Suprapubic skin (tissue), 4 donors: ENCODE measurements at places on chromosomes 4 and X. TPM values are rescaled to one million over a fixed set of nuclear protein-coding genes. Genes with fewer than 3 reads are reported as not detected.

- no peak for DNase-seq
Measured at GRCh38 chrX:119708936-119709335, 16.0 kb upstream of the SEPTIN6 start.

- no peak for DNase-seq
Measured at GRCh38 chr4:5100986-5101385, 49.7 kb downstream of the STK32B start.

- no peak for DNase-seq
Measured at GRCh38 chr4:126991965-126992364, 640.8 kb upstream of the INTU start.

TEC gene
- 18.8 TPM for total RNA-seq

GRCh38 chr4:76197031-76197743 lies 16.4 kb downstream of the SCARB2 start:
- no peak for DNase-seq

- DNase-seq: no peak
Measured at GRCh38 chrX:9865804-9866472, 79.7 kb downstream of the SHROOM2 start.

- DNase-seq: no peak
Measured at GRCh38 chr4:86924811-86925210, 10.0 kb upstream of the AFF1 start.

TRIM61 gene
- not detected for total RNA-seq

PRPS1 gene
- total RNA-seq: 14.2 TPM

DMP1 gene
- total RNA-seq: not detected

- DNase-seq: no peak
Measured at GRCh38 chr4:126124818-126125217, 810.1 kb downstream of the FAT4 start.

- DNase-seq: no peak
Measured at GRCh38 chr4:38241541-38241940, 281.3 kb downstream of the PTTG2 start.

DNA sequence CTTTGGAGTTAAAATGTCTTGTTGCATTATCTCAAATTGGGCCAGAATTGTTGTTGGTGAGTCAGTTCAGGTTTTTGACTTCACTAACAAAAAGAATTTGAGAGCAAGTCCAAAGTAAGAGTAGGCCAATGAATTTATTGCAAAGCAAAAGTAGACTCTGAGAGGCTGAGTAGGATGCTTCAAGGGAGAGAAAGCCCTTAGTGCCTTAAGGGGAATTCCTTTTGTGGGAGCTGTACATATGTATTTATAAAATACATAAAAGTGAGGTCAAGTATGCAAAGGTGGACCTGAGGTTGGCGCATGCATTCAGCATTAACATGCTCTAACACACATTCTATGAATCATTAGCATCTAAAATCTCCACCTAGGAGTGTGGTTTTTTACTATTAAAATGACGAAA lies 565.4 kb downstream of the GRXCR1 start:
- no peak for DNase-seq

DNA sequence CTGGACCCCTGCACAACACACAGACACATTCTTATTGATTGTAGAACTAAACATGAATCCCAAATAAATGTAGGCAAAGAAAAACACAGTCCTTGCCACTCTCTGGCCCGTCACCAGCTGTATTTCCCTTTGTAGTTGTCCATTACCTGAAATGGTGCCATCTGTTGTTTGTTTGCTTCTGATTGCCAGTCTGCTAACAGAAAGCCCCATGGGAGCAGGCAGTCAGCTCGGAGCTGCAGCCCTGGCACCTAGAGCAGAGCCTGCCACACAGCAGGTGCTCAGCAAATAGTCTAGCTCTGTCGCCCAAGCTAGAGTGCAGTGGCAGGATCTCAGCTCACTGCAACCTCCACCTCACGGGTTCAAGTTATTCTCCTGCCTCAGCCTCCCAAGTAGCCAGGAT lies 28.9 kb downstream of the CPLX1 start:
- DNase-seq: no peak

DNA sequence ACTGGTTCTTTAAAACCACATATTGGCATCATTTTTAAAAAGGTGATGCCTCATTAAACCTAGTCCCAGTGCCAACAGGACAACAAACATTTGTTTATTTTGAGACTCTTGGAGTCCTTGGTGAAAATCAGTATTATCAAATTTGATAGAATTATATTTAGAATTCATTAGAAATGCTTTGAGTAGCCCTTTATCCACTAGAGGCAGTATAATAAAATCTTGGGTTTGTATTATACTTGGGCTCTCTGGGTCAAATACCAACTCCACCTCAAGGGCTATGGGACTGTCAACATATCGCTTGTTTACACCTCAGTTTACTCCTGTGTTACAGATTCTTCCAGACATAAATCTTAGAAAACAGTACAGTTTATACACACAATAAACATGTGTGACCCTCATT lies 335.7 kb upstream of the FSTL5 start:
- DNase-seq: no peak

BEX3 gene
- total RNA-seq: 43.8 TPM

OTC gene
- total RNA-seq: not detected

LONRF3 gene
- 1.2 TPM for total RNA-seq

DNA sequence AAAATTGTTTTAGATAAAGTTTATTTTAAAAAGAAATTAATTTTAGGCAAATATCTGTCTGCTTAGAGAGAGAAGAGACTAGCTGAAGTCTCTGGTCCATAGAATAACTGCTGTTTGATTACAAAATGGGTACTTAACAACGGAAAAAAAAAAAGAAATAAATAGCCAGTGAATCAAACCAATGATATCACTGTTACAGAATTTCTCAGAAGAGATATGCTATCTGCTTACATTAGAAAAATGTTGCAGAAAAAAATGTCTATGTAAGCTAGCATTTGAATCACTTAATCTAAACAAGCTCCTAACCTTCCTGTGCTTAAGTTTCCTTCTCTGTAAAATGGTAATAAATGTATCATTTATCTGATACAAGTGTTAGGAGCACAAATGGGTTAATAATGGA lies 189.9 kb downstream of the IL15 start:
- no peak for DNase-seq

GRCh38 chr4:183356173-183356830 lies 34.1 kb upstream of the CLDN24 start:
- no peak for DNase-seq

GRCh38 chr4:104491481-104492182 lies 3.1 kb downstream of the CXXC4 start:
- peak; percentile 69 for DNase-seq

SPANXB1 gene
- not detected for total RNA-seq

DNA sequence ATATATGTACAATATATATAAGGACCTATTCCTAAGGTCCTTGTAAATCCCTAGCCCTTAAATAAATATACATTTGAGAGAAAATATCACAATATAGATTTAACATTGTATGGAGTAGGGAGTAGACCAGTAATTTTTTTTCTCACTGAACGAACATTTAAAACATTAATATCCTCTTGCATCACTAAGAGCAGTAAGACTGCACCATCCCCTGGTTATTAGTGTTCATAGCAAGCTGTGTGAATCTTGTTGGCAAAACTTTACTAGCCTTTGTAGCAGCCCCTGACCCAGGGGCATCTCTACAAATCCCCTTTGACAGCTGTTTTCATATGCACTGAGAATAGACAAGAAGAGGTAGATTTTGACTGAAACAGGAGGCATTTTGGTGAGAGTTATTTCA lies 146.5 kb downstream of the IL1RAPL2 start:
- DNase-seq: no peak

- DNase-seq: no peak
Measured at GRCh38 chrX:154013614-154014360, 5.9 kb downstream of the IRAK1 start.

ARHGAP6 gene
- total RNA-seq: 1.6 TPM

SPATA4 gene
- not detected for total RNA-seq

GRCh38 chrX:70025464-70025863 lies 24.3 kb downstream of the AWAT2 start:
- no peak for DNase-seq

MAGEB10 gene
- total RNA-seq: not detected

- DNase-seq: no peak
Measured at GRCh38 chrX:40267334-40268187, 169.8 kb upstream of the BCOR start.

DNA sequence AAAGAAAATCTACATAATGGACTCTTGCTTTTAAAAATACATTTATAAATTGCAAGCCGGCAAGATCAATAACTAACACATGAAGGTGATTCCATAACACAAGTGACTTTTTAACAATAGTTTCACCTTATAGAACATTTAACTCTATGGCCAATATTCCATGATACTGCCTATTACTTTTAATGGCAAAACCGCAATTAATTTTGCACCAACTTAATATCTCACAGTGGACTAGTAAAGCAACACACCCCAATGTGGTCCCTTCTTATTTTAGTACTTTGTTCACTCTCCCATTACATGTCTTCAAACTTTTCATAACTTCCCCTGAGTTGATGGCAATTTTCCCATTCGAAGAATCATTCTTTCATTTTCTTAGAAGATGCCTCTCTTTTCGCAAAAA lies 351.6 kb upstream of the F9 start:
- no peak for DNase-seq

GRCh38 chrX:11557120-11557519 lies 108.6 kb downstream of the ARHGAP6 start:
- no peak for DNase-seq

DNA sequence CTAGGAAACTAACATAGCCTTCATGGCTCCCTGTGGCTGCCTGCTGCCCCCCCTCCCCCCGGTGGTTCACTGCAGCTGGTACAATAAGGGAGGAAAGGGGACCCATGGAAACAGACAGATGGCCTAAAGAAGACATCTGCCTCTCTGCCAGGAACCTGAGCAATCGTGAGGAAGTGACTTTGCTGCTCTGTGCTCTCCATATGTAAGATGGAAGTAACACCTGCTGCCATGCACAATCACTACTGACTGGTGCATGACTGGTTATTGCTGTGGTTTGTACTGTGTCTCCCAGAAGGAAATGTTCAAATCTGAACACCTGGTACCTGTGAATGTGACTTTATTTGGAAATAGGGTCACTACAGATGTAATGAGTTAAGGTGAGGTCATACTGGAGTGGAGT lies 43.6 kb downstream of the CD99L2 start:
- DNase-seq: no peak

GRCh38 chrX:30910124-30910860 lies 21.2 kb upstream of the TAB3 start:
- DNase-seq: no peak

GRCh38 chrX:103631145-103631544 lies 2.4 kb downstream of the TCEAL1 start:
- DNase-seq: no peak

- no peak for DNase-seq
Measured at GRCh38 chrX:9430346-9430921, 34.4 kb upstream of the TBL1X start.

GRCh38 chrX:41602816-41603345 lies 85.9 kb upstream of the GPR34 start:
- no peak for DNase-seq

GRCh38 chr4:102322736-102323135 lies 22.5 kb downstream of the SLC39A8 start:
- no peak for DNase-seq

GRCh38 chrX:108704839-108705238 lies 31.5 kb downstream of the IRS4 start:
- DNase-seq: no peak

DNA sequence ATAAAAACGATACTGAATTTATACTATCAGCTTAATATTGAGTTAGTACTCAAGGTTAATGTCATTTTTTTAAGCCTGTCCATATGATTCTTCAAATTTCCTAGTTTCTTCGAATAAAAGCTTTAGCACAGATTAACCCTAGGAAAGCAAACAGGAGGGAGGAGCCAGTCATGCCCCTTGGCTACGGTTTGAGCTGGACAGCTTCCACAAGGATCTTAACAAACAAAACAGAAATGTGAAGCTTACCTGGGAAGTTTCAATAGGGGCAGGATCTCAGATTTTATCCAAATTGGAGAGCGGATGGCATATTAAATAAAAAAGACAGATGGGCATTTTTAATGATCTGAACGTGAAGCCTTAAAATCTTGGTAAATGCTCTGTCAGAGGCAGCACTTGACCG lies 2.3 kb downstream of the NWD2 start:
- no peak for DNase-seq

KLKB1 gene
- total RNA-seq: not detected
